ENCODE measurements at places on chromosomes 12 and 14. TPM values are rescaled to one million over a fixed set of nuclear protein-coding genes. Genes with fewer than 3 reads are reported as not detected.

GRCh38 chr12:10853776-10854175, 4.5 kb upstream of the PRR4 start:
- H3K36me3 ChIP-seq, result peaks cover 4% of the 10 kb centered on the region
- H3K27me3 ChIP-seq, result no peaks in the 10 kb centered on the region
- no peak overlapping the region for H3K4me3 ChIP-seq
- DNase-seq, result no peak
- H3K27ac ChIP-seq, result no peak overlapping the region

DNA sequence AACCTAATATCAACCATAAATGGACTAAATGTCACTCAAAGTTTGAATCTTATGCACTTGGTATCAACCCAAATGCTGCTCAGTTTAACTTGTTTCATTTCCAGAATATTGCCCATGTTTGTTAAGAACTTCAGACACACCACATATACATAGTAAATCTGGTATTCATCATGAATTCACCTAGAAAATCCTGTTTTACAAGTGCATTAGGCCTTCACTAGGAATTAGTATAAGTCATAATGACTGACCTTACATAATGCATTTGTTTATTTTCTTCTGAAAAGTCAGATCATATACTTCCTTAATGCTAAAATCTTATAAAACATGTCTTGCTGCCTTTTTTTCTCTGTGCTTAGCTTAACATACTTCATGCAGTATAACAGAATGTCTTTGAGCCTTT, 66.1 kb downstream of the ABCD2 start:
- DNase-seq, result no peak
- no peak overlapping the region for H3K27ac ChIP-seq
- no peaks in the 10 kb centered on the region for H3K4me1 ChIP-seq
- H3K36me3 ChIP-seq, result no peaks in the 10 kb centered on the region

- no peak overlapping the region for H3K27ac ChIP-seq
- H3K27me3 ChIP-seq, result peaks cover 90% of the 10 kb centered on the region
- H3K4me3 ChIP-seq, result no peak overlapping the region
- DNase-seq, result no peak
- H3K4me1 ChIP-seq, result no peaks in the 10 kb centered on the region
These were observed 50.6 kb downstream of the TSPAN11 start for GRCh38 chr12:30977124-30977523.

DNA sequence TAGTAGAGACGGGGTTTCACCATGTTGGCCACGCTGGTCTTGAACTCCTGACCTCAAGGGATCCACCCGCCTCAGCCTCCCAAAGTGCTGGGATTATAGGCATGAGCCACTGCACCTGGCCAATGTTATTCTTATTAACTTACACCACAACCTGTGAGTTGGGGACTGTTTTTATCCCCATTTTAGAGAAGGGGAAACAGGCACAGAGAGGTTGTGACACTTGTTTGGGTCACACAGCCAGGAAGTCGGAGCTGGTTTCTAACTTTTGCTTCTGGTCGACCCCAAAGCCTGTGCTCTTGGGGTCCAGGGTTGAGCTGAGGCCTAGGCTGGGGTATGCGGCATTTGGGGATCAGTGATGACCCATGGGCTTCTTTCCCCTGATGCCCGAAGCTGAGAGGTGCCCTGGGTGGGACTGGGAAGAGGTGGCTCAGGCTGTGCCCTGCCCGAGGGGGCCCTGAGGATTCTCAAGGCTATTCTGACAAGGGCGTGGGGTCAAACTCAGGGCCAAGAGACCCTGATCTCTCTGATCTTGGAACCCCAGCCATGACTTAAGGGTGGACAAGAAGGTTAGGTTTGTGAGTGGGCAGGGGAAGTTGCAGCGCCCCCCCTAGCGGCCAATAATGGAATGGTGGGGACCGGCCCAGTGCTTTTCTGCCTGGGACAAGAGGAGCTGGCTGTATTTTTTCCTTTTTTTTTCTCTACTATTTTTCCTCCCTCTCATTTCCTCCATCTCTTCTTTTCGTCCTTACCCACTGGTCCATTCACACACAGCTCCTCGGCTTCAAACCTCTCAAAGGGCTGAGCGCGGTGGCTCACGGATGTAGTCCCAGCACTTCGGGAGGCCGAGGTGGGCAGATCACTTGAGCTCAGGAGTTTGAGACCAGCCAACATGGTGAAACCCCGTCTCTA, 3.0 kb downstream of the SDSL start:
- H3K36me3 ChIP-seq, result peaks cover 16% of the 10 kb centered on the region
- peak; percentile 77 for DNase-seq
- peaks cover 9% of the 10 kb centered on the region for H3K27me3 ChIP-seq

GRCh38 chr14:100019156-100019744, 46.0 kb upstream of the EVL start:
- no peak overlapping the region for H3K4me3 ChIP-seq
- no peaks in the 10 kb centered on the region for H3K36me3 ChIP-seq
- no peaks in the 10 kb centered on the region for H3K4me1 ChIP-seq
- no peak overlapping the region for H3K27ac ChIP-seq
- no peak for DNase-seq
- no peaks in the 10 kb centered on the region for H3K27me3 ChIP-seq

DNA sequence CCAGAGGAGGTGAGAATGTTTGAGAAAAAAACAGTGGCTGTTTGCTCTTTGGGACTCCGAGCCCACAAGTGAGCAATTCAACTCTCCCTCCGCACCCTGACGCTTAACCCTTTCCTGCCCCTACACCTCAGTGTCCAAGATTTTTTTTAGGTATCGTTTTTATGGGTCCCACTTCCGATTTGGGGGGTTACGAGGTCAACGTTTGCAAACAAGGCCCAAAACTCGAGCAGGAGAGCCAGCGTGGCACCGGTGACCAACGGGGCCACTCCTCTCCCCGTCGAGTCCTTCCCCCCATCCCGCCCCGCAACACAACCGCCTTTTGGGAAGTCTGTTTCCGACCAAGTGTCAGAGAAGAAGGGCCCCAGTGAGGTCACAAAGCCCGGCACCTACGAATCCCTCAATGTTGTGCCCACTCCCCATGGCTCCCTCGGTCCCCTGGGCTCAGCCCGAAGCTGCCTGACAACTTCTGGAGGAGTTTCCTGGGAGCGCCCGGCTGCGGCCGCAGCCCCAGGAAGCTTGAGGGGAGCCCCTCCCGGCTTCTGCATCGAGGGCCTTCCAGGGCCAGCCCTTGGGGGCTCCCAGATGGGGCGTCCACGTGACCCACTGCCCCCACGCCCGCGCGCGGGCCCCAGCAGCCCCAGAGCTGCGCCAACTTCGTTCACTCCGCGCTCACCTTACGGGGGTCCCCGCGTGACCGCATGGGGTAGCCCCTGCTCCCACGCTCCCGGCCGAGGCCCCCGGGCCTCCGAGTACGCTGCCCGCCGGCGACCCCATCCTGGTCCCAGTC, 1.2 kb downstream of the CDK2AP1 start:
- no peaks in the 10 kb centered on the region for H3K27me3 ChIP-seq
- DNase-seq, result peak; percentile 30
- peak overlapping the region; percentile 78 for H3K4me3 ChIP-seq
- H3K36me3 ChIP-seq, result peaks cover 27% of the 10 kb centered on the region
- peak overlapping the region; percentile 52 for H3K27ac ChIP-seq
- H3K4me1 ChIP-seq, result no peaks in the 10 kb centered on the region

DNA sequence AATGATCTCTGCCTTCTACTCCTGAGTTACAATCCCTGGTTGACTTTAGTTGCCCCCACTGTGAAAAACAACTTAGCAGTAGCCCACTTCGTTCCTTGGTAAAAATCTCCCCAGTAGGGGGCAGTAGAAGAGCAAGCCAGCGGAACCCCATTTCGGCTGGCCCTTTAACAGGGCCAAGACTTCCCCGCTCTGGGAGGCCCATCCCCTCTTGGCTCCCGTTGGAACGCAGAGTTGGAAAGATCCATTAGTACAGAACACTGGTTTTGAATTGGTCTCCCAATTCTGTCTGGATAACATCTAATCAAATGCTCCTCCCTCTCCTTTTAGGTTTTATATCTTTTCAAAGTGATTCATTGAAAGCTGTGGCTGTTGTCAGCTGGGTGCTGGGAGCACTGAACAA, 1133.3 kb downstream of the BCL11B start:
- H3K27me3 ChIP-seq, result no peaks in the 10 kb centered on the region
- DNase-seq, result peak; percentile 4
- H3K27ac ChIP-seq, result no peak overlapping the region

- no peak for DNase-seq
- H3K36me3 ChIP-seq, result no peaks in the 10 kb centered on the region
- peaks cover 6% of the 10 kb centered on the region for H3K27me3 ChIP-seq
- H3K4me3 ChIP-seq, result no peak overlapping the region
- H3K27ac ChIP-seq, result no peak overlapping the region
These were observed 3.8 kb upstream of the GZMH start for GRCh38 chr14:24613241-24613640.

DNA sequence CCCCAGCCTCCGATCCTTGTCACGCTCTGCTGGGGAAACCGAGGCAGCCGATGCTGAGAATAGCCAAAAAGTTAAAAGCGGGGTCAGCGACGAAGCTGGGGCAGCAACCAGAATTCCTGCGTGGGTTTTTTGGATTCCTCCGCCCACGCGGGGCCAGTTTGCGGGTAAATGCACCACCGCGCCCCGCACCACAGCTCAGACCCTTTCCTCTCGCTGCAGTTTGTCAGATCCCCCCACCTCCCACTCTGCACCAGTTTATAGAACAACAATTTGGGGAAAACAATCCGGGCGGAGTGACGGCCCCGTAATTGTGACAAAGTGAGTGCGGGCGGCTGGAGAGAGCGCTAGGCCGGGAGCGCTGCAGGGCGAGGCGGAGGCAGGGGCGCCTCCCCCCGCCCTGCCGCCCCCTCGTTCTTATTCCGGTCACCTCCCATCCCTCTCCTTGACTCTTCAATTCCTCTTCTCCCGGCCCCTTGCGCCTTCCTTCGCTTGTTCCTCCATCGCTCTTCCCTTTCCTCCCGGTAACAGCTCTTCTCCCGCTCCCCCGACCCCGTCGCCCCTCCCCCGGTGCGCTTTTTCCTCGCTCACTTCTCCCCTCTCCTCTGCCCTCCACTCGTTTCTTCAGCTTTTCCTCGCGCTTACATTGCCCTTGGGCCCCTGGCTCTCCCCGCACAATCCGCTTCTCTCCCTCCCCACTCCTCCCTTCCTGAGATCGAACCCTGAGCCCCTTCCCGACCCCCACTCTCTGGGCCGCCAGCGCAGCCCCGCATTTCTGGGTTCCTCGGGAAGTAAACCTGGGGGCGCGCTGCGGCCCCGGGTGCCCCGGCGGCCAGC, 646 bp upstream of the DNAJC22 start:
- peak overlapping the region; percentile 72 for H3K4me3 ChIP-seq
- H3K27ac ChIP-seq, result no peak overlapping the region
- no peak for DNase-seq
- peaks cover 47% of the 10 kb centered on the region for H3K27me3 ChIP-seq
- H3K4me1 ChIP-seq, result peaks cover 24% of the 10 kb centered on the region
- peaks cover 20% of the 10 kb centered on the region for H3K36me3 ChIP-seq

DNA sequence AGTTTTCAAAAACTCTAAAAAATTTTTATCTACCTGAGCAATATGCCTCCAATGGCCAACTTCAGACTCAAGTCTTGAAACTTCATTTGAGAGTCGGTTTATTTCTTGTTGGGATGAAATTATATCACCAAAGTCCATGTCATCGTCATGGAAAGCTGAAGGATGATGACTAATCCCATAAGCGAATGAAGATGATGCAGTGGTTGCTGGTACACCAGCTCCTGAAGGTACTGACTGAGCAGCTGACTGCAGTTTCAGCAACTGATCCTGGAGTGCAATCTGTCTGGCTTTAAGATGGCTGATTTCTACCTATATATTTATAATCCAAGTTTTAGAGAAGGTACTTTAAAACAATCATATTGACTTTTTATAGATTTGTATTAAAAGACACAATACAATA, 18.3 kb downstream of the TRIP11 start:
- no peak overlapping the region for H3K4me3 ChIP-seq
- no peaks in the 10 kb centered on the region for H3K4me1 ChIP-seq

DNA sequence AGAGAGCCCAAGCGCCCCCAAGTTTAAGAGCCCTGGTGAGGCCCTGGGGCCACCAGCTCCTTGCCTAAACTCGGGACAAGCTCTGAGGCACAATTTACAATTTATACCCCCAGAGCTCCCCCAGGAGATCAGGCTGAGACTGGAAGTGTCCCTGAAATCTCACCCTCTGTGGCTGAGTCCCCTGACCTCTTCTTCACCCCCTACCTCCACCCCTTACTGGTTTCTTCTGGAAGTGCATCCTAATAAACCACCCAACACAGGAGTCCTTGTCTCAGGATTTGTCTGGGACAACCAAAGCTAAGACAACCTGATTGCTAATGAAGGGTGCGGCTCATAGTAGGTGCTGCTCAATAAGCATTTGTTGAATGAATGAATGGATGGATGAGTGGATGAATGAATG, 206.4 kb downstream of the BCL11B start:
- H3K36me3 ChIP-seq, result peaks cover 31% of the 10 kb centered on the region
- no peaks in the 10 kb centered on the region for H3K27me3 ChIP-seq
- peak; percentile 23 for DNase-seq
- H3K27ac ChIP-seq, result peak overlapping the region; percentile 28
- peaks cover 35% of the 10 kb centered on the region for H3K4me1 ChIP-seq

DNA sequence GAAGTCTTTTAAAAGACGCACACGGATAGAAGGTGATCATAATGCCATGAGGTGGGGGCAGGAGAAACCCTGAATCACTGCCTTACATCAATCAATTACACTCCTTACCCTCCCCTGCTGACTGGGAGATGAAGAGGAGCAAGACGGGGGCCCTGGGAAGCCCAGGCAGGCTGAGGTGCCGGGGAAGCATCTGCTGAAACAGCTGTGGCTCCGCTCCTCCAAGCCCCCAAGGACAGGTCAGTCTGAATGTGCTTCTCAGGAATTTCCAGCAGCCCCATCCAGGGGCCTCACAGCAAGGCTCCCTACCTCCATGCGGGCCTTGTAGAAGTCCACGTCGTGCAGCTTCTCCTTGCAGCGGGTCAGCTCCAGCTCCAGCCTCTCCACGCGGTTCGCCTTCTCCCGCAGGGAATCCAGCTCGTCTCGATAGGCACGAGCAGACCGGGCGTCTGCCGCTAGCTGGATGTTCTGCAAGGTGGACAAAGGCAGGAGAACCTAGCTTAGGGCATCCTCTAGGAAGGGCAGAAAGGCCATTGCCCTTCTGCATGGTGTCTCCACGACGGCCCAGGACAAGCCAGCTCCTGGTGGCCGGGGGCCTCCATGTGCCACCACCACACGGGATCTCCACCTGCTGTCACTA, 79.8 kb downstream of the CCDC88C start:
- H3K4me1 ChIP-seq, result peaks cover 2% of the 10 kb centered on the region
- H3K27ac ChIP-seq, result no peak overlapping the region
- no peak overlapping the region for H3K4me3 ChIP-seq
- peaks cover 17% of the 10 kb centered on the region for H3K36me3 ChIP-seq
- H3K27me3 ChIP-seq, result no peaks in the 10 kb centered on the region

GRCh38 chr12:124684971-124685688, 117.7 kb upstream of the NCOR2 start:
- H3K27me3 ChIP-seq, result no peaks in the 10 kb centered on the region
- H3K27ac ChIP-seq, result peak overlapping the region; percentile 71
- DNase-seq, result no peak
- peaks cover 21% of the 10 kb centered on the region for H3K36me3 ChIP-seq

GRCh38 chr12:50514526-50515276, 9.9 kb downstream of the DIP2B start:
- H3K4me1 ChIP-seq, result peaks cover 28% of the 10 kb centered on the region
- H3K27ac ChIP-seq, result peak overlapping the region; percentile 7
- no peaks in the 10 kb centered on the region for H3K27me3 ChIP-seq

PTHLH gene
- 1.3 TPM for total RNA-seq

TEX52 gene
- total RNA-seq, result not detected

KRT1 gene
- not detected for total RNA-seq

MGAT4C gene
- not detected for total RNA-seq
